ENCODE measurements at places on chromosomes 11 and 22. TPM values are rescaled to one million over a fixed set of nuclear protein-coding genes. Genes with fewer than 3 reads are reported as not detected.

Gene CARD16
- total RNA-seq = 3.7 TPM

Gene SLC16A8
- not detected for total RNA-seq

GRCh38 chr22:28883917-28884746 is 760 bp downstream of the ZNRF3 start:
- peak; percentile 53 for DNase-seq

DNA sequence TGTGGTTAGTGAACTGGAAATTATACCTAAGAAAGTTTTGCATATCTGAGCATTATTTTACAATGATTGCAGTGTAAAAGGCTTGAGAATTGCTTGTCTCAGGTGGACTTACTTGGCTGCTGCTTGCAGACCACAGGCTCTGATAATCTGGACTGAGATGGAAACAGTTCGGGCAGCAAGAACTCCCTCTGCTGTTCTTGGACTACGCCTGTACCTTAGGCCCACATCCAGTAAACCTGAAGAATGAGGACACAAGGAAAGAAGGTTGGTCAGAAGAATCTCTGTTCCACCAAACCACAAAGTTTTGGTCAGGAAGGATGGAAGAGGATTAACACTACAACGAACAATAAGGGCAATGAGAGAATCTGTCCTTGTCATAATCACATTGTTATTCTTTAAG is 80.1 kb downstream of the C2CD3 start:
- no peak for DNase-seq

Gene ANO3
- total RNA-seq = 1.8 TPM

GRCh38 chr22:30947173-30947815 is 21.3 kb downstream of the MORC2 start:
- no peak for DNase-seq

- DNase-seq = peak; percentile 24
Measured at GRCh38 chr11:70650075-70650909, 252.0 kb downstream of the CTTN start.

Gene ANO5
- 14.5 TPM for total RNA-seq

DNA sequence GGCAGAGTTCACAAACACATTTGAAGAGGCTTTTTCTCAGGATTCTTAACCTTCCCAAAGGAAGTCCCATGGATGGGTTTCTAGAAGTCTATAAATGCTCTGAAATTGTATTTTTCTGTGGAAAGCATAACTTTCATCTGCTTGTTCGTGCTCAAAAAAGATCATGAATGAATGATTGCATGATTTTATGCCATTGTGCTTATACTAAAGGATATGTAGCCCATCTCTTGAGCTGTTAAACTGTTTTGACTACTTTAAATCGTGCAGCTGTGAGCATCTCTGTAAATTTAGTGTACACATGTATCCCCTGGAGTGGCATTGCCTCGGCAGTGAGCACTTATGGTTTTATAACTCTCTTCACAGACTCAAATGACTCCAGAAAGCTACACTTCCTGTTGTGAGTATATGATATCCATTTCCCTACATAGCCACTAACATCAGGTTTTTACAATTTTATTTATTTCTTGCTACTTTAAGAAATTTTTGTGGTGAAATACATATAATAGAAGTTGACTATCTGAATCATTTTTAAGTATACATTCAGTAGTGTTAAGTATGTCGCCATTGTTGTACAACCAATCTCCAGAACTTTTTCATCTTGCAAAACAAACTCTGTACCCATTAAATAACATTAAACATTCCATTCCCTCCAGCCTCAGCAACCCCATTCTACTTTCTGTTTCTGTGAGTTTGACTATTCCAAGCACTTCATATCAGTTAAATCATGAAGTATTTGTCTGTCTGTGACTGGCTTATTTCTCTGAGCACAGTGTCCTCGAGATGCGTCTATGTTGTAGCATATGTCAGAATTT is 8.0 kb downstream of the NEAT1 start:
- peak; percentile 15 for DNase-seq

DNA sequence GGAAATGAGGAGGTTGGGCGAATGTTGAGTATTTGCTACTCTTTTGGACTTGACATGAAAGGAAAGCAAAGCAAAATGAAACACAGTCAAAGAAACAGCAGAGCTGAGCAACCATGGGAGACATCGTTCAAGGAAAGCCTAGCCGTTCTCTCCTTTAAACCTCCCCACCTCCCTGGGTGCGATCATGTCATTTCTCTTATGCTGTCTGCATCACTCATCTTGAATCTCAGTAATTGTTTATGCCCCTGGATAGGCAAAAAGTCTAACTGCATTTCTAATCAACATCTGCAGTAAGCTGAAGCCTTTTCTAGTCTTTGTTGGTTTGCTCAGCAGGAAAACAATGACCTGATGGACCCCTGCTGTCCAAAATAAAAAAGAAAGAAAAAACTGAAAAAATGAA is 107.0 kb downstream of the MSANTD4 start:
- DNase-seq = no peak

Gene PITPNB
- total RNA-seq = 76.1 TPM

GRCh38 chr11:78420255-78420764 is 2.7 kb upstream of the GAB2 start:
- DNase-seq = peak; percentile 83

DNA sequence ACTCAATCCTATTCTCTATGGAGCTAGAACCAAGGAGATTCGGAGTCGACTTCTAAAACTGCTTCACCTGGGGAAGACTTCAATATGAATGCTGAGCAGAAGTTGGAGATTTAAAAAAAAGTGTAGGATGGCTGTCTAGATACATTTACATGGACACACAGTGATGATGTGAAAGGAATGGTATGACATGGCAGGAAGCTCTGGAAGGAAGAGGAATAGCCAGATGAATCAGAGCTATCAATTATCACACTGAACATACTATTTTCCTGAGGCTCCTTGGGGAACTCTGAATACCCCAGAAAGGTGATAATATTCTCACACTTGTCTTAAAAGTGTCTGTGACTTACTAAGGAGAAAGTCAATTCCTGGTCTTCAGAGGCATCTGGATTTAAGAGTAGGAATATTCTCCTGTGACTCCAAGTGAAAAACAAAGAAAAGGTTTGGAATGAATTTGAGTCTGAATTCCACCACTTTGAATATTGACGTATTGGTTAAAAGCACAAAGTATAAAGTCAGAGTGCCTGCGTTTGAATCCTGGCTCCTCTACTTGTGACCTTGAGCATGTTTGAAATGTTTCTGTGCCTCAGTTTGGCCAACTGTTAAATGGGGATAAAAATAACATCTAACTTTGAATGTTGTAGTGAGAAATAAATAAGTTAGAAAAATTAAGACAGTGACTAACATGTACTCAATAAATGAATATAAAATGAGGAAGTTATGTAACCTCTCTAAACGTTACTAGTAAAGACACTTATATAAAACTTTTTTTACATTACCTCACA is 1.3 kb downstream of the OR52D1 start:
- DNase-seq = no peak

GRCh38 chr11:18754308-18754707 is 28.3 kb upstream of the IGSF22 start:
- DNase-seq = no peak

DNA sequence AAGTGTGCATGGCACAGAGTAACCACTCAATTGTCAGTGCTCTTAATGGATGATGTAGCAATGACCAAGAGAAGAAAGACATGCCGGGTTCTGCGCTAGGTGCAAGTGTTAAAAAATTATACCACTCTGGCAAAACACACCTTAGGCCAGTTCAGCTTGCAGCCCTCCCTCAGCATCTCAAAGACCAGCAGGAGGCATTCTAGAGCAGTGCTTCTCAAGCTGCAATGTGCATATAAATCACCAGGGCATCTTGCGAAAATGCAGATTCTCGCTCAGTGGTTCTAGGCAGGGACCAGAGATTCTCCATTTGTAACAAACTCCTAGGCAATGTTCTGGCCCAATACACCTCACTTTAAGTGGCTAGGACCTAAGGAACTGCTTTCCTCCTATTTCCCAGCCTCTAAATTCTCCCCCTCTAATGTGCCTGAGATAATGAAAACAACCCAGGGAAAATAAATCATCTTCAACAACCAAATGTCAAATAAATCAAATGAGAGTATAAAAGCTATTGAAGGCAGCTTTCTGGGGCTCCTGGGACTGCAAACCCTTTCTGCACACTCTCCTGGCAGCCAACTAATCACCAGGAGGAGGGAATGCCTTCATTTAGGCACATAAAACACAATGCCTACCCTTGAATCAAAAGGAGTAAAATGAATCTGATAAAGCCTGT is 337.2 kb upstream of the API5 start:
- DNase-seq = no peak

GRCh38 chr22:31451709-31452571 is 37.7 kb downstream of the EIF4ENIF1 start:
- no peak for DNase-seq

- no peak for DNase-seq
Measured at GRCh38 chr11:23903044-23903704, 593.7 kb upstream of the LUZP2 start.

Gene HPX
- total RNA-seq = 0.29 TPM

Gene PPP6R2
- total RNA-seq = 42.4 TPM

Gene TEX12
- not detected for total RNA-seq

DNA sequence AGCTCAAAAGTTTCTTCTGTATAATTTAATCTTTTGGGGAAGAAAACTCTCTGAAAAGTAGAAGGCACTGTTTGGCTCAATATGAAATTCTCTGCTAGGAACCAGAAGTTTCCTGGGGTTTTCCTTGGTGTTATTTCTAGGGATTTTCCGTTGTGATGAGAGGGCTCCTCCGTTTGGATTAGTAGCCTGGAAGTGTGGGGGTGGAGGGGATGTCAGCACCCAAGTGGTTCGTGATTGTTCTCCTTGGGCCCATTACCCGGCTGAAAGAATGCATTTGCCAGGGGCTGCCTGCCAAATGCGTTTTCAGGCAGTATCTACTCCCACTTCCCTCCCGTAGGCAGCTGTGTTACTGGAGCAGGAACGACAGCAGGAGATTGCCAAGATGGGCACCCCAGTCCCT is 4.3 kb downstream of the SF3B2 start:
- no peak for DNase-seq

DNA sequence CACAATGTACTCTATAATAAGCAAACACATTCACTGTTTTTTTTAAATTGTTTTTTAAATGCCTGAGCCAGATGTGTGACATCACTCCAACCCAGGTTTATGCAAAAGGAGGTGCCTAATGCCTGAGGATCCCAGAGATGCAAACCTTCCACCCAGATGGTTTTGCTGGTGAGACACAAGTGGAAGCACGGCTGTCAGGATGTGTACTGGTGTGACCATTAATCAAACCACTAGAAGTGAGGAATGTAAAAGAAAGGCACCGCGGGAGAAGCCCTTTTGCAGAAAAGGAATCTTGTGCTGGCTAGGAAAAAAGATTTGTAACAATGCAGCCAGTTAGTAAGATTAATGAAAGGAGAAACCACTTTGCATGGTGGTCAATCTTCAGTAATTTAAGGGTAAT is 407.4 kb downstream of the LARGE1 start:
- DNase-seq = no peak

DNA sequence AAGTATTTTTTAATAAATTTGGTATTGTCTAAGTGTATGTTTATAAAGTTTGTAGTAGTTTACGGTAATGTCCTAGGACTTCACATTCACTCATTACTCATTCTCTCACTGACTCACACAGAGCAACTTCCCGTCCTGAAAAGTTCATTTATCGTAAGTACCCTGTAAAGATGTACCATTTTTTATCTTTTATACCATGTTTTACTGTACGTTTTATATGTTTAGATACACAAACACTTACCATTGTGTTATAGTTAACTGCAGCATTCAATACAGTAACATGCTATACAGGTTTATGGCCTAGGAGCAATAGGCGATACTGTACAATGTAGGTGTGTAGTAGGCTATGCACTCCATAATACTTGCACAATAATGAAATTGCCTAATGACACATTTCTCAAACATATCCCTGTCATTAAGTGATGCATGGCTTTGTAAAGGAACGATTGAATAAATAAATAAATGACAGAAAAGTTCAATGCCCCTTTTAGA is 12.5 kb upstream of the CARD18 start:
- DNase-seq = no peak

Gene THY1
- total RNA-seq = 11.5 TPM

Gene ACR
- total RNA-seq = 0.35 TPM

DNA sequence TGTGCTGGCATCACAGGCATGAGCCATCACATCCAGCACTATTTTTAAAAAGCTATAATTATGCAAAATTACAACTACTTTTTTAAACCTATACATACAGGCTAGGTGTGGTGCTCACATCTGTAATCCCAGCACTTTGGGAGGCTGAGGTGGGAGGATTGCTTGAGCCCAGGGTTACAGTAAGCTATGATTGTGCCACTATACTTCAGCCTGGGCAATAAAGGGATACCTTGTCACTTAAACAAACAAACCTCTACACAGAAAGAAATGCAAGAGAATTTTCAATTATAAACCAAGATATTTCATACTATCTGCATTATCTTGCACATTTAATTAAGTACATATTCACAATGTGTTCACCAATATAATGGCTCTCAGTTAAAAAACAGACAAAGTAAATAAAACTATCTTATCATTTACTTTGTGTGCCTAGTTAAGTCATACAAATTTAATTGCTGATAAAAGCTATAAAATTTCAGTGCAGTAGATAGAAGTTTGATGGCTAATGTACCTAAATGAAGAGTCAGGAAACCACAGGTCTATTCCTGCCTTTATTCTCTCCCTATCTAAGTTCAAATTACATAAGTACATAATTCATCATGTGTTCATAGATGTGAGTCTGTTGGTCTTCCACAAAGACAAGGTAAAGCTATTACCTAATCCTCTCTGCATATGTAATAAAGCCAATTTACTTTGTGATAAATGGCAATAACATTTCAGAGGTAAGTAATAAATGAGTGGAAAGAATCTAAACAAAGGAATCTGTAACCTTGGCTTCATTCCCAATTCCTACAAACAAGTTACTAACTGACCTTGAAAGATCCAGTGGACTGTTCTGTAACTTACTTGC is 9.0 kb upstream of the RDX start:
- no peak for DNase-seq

Gene PGA4
- total RNA-seq = 5.2 TPM
